ENCODE measurements at places on chromosomes 12 and 14.
A peak's percentile ranks its signal among the peaks of the same experiment; 100 is the strongest.

- peak; percentile 75 for DNase-seq
Measured at GRCh38 chr12:105748806-105749600, 389.8 kb downstream of the NUAK1 start.

GRCh38 chr14:54253195-54253947, 143.4 kb upstream of the CDKN3 start:
- peak; percentile 82 for DNase-seq

- peak; percentile 46 for DNase-seq
Measured at GRCh38 chr14:64726585-64726890, 22.3 kb downstream of the PLEKHG3 start.

- peak; percentile 18 for DNase-seq
Measured at GRCh38 chr12:52561880-52562449, 9.0 kb upstream of the KRT71 start.

GRCh38 chr12:66163289-66163688, 6.5 kb downstream of the TMBIM4 start:
- DNase-seq = no peak

- DNase-seq = peak; percentile 31
Measured at GRCh38 chr12:100229036-100229635, 28.5 kb downstream of the ACTR6 start.

GRCh38 chr14:77825895-77826519, 26.1 kb downstream of the ADCK1 start:
- no peak for DNase-seq

GRCh38 chr14:98791661-98792060, 480.3 kb downstream of the BCL11B start:
- no peak for DNase-seq

DNA sequence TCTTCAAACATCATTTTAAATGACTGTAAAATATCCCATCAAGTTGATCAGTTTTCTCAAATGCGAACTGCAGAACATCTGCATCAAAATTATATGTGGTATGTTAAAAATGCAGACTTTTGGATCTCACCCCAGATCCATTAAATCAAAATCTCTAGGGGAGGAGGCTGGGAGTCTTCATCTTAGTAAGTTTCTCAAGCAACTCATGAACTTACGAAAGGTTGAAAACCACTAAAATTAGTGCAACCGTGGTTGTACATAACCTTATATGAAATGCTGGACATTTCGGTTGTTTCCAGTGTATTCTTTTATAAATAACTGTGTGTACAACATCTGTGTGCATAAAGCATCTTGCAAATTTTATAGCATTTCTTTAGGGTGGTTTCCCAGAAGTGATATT, 39.2 kb downstream of the ZFP36L1 start:
- DNase-seq = peak; percentile 38

DNA sequence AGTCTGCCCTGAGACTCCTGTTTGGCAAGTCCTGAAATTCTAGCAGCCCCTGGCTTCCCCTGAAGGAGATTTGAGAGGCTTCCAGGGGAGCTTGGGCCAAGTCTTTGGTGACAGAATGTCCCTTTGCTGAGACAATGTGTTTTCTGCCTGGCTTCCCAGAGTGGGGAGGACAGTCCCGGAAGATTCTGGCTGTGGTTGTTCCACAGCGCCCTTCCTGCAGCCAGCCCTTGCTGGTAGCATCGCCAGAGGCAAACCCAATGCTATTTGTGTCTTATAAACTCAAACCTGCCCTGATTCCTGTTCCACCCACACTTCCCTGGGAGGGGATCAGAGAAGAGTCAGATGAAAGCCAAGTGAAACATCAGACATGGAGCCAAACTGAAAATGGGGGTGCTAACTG, 56.4 kb upstream of the OAS1 start:
- DNase-seq = no peak

DNA sequence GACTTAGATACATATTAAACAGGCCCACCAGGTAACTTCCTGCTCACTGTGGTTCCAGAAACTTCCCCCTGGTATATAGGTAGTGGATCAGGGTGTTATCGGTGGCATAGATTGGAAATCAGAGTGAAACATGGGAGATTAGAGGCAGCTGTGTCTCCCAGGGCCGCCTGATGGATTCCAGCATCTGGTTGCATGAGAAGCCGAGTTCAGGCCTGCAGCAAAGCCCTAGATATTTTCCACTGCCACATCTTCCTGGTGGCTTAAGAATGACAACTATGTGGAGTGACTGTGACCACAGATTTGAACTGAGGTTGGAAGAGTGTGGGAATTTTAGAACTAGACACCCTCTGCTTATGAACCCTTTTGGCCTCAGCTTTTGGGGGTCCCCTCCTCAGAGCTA, 184.8 kb upstream of the NTF3 start:
- peak; percentile 76 for DNase-seq

GRCh38 chr14:58098507-58098906, 53.5 kb downstream of the ARMH4 start:
- DNase-seq = no peak

Data from EH (cell line).